ENCODE measurements at places on chromosomes 6 and 20. TPM values are rescaled to one million over a fixed set of nuclear protein-coding genes. Genes with fewer than 3 reads are reported as not detected.

- no peaks in the 10 kb centered on the region for H3K27me3 ChIP-seq
- no peak for DNase-seq
- H3K4me1 ChIP-seq, result peaks cover 53% of the 10 kb centered on the region
- peaks cover 77% of the 10 kb centered on the region for H3K36me3 ChIP-seq
- no peak overlapping the region for H3K4me3 ChIP-seq
Observed at GRCh38 chr6:152977556-152977955, 5.3 kb downstream of the FBXO5 start.

- no peak overlapping the region for H3K4me3 ChIP-seq
- no peak for DNase-seq
- H3K27ac ChIP-seq, result no peak overlapping the region
- no peaks in the 10 kb centered on the region for H3K36me3 ChIP-seq
- H3K27me3 ChIP-seq, result peaks cover 3% of the 10 kb centered on the region
Observed at GRCh38 chr6:51678905-51679620, 408.4 kb downstream of the PKHD1 start.

The FOXA2 gene
- total RNA-seq, result not detected

DNA sequence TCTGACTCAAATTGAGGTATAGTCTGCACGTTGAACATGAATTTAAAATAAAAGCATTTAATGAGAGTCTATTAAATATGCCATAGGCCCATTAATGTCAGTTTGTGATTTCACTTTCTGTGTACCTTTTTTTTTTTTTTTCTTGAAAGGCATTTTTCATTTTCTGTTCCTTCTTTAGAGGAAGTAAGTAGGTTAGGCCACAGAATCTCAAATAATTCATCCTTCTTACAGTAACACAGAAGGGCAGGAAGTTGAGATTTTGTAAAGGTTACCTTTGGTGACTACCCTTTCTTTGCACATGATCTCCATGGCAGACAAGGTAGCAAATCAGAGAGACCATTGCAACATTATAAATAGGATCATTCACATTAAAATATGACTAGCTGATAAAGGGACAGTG, 9.6 kb downstream of the L3MBTL3 start:
- H3K36me3 ChIP-seq, result peaks cover 13% of the 10 kb centered on the region
- H3K4me1 ChIP-seq, result peaks cover 49% of the 10 kb centered on the region
- peak overlapping the region; percentile 14 for H3K27ac ChIP-seq
- no peak for DNase-seq

The PREX1 gene
- 44.2 TPM for total RNA-seq
